ENCODE measurements at places on chromosomes 5 and 9.

DNA sequence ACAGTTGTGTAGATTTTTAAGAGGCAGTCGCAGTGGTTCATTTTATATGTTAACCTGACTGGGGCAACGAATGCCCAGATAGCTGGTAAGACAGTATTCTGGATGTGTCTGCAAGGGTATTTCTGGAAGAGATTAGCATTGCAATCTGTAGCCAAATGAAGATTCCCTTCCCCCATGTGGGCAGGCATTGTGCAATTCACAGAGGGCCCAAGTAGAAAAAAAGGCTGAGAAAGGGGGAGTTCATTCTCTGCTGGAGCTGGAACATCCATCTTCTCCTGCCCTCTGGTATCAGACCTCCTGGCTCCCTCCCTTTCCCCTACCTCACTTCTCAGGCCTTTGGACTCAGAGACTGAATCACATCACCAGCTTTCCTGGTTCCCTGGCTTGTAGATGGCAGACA is 70.6 kb downstream of the TENT4A start:
- peak; percentile 30 for DNase-seq

- peak; percentile 96 for DNase-seq
These were observed 142.6 kb upstream of the LMX1B start for GRCh38 chr9:126471084-126471624.

GRCh38 chr5:145904743-145905142 is 31.6 kb upstream of the SH3RF2 start:
- no peak for DNase-seq

- no peak for DNase-seq
These were observed 142.9 kb downstream of the TLE1 start for GRCh38 chr9:81546489-81546888.

GRCh38 chr9:122120316-122121071 is 27.4 kb upstream of the TTLL11 start:
- no peak for DNase-seq

GRCh38 chr5:169772688-169773087 is 135.6 kb downstream of the DOCK2 start:
- DNase-seq = no peak

DNA sequence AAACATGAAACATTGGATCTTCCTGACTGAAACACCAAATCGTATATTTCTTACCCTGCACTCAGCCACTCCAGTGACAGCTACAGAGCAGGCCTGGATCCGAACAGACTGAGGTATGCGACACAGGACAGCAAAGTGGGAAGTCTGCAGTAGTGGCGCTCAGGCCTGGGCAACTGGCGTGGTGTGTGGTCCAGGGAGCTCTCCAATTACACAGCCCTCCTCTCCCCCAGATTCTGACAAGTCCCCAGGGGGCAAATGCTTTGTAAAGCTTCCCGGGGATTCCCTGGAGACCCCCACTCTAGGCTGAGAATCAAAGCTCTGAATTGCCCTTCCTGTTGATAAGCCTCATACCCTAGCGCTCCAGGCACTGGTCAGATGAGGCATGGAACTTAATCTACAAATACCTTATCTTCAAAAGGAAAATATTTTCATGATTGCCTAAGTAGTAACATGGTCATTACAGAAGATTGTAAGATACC is 104.8 kb upstream of the ERCC6L2 start:
- no peak for DNase-seq

DNA sequence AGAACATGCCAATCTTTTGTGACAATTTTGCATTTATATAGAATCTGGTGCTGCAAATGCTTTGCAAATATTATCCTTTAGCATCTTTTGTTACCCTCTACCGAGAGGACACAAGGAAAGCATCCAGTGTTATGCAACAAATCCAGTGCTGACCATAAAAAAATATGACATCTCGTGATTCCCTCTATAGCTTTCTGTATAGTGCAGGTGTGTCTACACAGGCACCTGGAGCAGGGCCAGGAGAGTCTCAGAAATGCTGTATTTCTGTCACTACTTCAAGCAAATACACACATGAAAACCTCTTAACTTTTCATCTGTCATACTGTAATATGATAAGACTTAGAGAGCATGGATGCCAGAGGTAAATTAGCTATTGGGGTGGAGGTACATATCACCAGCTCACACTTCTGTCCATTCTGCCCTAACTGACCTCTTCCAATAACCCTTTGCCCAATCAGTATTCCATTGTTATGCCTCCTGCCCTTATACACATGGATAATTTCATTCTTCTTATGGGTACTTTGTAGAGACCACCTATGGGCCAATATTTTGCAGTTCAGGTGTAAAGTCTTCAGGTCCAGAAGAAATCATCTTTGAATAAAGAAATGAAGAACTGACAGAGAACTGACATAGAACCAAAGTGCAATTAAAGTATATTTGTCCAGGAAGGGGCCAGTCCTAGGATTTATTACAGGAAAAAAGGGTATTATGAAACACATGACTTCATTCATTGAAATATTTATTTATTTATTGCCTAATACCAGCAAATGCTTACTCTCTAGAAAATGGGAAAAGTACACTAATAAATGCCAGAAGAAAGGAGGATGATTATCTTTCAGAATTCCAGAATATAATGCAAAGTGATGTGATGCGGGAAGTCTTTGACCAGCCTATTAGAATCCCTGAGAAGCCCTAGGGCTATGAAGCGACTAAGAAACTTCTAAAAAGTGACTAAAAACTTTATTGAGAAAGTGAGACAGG is 106.5 kb downstream of the EPB41L4A start:
- no peak for DNase-seq

- peak; percentile 97 for DNase-seq
These were observed at the start of the genes COQ4 and TRUB2 for GRCh38 chr9:128322404-128323211. COQ4 (plus strand) TSS chr9:128322839; CDS start chr9:128322859, 20 bp downstream. TRUB2 (minus strand) TSS chr9:128322447; CDS start chr9:128322408, 39 bp downstream.

GRCh38 chr9:113223963-113224362 is 2.6 kb downstream of the SLC31A1 start:
- no peak for DNase-seq

DNA sequence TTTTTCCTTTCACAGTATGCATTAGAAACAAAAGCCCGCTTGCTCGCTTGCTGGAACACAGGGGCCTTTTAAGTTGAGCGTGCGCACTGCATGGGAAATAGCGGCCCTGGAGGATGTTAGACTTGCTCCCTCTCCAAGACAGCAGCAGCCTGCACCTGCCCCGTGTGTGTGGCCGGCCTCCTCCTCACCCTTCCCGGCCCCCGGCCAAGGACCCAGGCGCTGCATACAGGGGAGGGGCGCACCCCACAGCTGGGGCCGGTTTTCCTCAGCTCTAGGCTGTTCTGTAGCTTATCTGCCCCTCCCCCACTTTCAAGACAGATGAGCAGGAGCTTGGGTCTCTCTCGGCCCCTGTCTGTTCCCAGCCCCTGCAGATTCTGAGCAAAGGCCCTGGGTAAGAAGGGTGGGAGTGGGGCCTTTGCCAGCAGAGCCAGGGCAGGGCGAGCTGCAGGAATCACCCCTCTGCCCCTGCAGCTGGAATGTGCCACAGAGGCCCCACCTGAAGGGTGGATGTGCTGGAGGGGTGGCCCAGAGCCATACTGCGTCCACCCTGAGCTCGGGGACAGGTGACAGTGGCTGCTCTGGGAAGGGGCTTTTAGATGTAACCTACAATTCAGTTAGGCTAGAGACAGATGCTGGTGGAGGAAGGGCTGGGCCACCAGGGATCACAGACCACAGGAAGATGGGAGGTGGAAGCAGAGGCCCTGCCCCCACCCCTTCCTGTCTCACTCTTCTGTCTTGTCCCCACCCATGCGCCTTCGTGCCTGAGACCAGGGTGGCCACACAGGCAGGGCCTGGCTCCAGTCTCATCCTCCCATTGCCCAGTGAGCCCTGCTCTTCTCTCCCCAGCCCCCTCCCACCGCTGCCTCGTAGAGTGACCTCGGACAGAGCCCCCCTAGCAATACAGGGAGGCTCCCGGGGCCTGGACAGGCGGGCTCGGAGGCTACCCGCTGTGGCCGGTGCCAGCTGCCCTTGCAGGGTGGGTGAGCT is 132.4 kb downstream of the DAB2IP start:
- DNase-seq = no peak

- DNase-seq = peak; percentile 98
These were observed 192.3 kb downstream of the PALM2AKAP2 start for GRCh38 chr9:109972026-109972882.

GRCh38 chr9:110356639-110357395 is 19.2 kb upstream of the TXNDC8 start:
- peak; percentile 48 for DNase-seq

DNA sequence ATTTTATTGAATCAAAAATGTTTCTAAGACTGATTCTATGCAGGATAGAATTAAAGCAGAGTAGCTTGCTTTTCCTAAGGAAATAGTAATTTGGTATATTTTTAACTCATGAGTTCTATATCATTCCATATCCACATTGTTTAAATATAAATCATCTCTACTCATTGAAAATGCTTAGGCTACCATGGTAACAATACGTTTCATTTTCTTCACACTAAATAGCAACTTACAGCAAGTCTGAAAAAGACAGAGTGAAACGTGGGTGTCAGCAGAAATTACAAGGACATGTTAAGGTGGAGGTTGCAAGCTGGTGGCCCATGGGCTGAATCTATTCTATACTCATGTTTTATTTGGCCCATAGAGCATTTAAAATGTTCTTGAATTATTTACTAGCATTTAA is 487.9 kb downstream of the ARHGEF28 start:
- DNase-seq = no peak

DNA sequence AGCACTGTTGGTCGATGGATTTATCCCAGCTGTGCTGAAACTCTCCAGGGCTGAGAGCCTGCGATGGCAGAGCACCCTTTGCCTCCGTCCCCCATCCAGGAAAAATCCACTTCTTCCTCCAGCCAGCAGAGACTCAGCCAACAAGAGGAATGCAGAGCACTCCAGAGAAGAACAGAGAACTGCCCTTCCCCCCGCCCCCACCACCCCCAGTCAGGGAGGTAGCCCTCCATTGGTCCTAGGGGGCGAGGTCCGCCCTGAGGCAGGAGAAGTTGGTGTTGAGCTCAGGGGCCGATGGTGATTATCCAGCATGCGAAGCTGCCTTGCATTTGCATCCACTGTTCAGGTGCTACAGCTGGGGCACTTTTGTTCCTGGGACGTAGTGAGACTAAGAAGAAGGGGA is 9.0 kb downstream of the TLX3 start:
- DNase-seq = no peak

DNA sequence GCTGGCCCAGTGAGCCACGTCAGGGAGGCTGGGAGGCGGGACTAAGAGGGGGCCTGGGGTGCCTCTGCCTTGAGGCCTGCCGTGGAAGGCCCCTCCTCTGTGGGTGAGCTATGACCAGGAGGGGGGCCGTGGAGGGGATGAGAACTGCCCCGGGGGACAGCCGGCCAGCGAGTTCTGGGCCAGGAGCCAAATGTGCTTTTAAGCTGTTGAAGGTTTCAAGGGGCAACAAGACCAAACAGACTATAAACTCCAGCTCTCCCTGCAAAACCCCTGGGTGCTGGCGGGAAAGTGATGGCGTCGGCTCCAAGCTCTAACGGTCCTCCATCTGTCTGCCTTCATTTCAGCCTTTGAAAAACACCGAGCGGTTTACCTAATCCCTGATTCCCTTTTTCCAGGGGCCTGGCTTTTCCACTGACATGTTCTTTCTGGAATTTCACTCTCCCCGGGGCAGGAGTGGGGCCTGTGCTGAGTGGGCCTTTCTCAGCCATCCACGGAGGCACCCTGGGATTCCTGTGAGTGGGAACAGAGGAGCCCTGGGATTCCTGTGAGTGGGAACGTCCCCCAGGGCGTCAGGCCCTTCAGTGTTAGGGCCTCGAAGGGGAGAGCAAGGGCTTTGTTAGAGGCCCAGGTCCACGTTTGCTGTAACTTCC is 65.6 kb downstream of the COL5A1 start:
- no peak for DNase-seq

DNA sequence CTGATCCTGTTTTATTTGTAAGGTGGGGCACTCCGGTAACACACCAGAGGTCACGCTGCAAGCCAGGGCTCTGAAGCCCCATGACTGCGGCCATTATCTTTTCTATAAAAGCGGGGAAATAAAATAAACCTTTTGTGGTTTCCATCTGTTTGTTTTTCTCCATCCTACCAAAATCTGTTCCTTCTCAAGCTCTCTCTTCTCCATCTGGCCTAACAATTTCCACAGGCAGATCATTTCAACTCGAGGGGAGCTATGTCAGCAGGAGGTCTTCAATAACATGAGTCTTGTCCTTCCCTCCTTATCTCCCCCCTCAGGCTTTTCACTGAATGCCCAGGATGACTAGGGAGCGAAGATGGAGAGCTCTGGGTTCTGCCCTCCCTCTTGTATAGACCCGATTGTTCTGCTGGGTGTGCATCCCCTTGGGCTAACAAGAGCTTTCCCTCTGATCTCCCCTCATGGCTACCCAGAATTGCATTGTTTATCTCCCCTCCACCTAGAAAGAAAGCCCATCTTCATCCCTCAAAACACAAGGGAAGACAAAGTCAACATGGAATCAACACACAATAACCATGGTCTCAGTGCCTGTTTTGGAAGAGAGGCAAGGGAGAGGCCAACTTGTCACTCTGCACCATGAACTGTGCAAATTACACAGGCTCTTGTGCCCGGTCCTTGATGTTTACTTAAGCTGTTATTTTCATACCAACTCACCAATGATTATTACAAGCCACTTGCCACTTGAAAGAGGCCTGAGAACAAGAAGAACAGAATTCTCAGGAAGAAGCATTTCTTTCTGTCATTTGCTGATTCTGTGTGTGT is 187.8 kb downstream of the FANCC start:
- no peak for DNase-seq

All from suppressor macrophage (primary cell).